Stimulated activated CD4-positive, alpha-beta T cell treated with anti-CD3 and anti-CD28 coated beads, TNF-alpha, amount 100 ng/mL, for 1 hour (primary cell): ENCODE measurements at places on chromosomes 12 and 14.
A peak's percentile ranks its signal among the peaks of the same experiment; 100 is the strongest.

GRCh38 chr12:14723763-14724162, 27.4 kb upstream of the GUCY2C start:
- DNase-seq: peak; percentile 16

DNA sequence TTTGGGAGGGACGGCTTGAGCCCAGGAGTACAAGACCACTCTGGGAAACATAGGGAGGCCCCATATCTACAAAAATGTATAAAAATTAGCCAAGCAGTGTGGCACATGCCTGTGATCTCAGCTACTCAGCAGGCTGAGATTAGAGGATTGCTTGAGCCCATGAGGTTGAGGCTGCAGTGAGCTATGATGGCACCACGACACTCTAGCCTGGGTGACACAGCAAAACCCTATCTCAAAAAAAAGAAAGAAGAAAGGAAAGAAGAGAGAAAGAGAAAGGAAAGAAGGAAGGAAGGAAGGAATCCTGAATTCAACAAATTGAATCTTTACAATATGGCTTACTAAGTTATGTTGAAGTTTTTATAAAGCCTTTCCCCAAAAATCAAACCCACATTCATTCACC, 2.1 kb downstream of the KIF21A start:
- DNase-seq: no peak

- no peak for DNase-seq
Observed at GRCh38 chr14:81710232-81710845, 176.7 kb upstream of the SEL1L start.

DNA sequence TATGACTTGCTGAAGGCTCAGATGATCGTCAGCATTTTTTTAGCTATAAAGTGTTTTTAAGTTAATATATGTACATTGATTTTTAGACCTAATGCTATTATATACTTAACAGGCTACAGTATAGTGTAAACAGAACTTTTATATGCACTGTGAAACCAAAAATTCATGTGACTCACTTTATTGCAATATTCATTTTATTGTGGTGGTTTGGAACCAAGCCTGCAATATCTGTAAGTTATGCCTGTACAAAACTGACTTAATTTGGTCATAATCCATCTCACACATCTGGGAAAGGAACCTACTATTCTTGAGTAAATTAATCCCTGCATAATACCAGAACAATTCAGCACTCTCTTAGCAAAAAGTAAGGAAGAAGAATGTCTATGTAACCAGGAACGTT, 390.7 kb downstream of the SYT1 start:
- DNase-seq: no peak

GRCh38 chr12:93827179-93827578, 150.0 kb downstream of the CRADD start:
- no peak for DNase-seq

DNA sequence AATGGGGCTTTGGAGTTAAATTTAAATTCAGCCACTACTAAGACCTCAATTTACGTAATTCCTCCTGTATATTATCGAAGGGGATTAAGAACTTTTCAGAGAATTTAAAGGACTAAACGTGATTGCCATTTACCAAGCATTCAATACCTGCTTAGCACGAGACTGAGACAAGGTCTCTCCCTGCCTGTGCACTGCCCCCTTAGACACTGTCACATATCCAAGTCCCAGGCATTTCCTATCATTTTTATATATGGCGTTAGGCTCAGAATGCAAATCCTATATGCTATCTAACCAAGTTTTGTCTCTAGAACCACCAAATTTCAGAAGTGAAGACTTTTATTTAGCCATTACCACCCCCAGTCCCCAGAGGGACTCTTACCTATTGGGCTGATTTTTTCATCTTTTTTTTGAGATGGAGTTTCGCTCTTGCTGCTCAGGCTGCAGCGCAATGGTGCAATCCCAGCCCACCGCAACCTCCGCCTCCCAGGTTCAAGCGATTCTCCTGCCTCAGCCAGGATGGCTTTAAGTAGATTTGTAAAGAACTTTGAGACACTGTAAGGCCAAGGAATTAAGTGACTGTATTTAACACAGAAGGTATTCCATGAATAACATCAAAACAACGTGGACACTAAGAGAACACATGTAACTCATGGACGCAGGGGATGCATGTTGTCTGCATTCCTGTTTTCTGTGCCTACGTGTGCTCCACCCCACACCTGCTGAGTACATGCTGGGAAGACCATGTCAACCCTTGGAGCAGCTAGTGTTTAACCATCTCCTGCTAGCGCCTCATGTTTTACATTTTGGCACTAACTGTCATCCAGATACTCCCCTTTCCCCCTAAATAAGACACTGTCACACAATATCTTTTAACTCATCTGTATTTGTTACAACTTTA, 6.4 kb downstream of the HSP90AA1 start:
- no peak for DNase-seq

DNA sequence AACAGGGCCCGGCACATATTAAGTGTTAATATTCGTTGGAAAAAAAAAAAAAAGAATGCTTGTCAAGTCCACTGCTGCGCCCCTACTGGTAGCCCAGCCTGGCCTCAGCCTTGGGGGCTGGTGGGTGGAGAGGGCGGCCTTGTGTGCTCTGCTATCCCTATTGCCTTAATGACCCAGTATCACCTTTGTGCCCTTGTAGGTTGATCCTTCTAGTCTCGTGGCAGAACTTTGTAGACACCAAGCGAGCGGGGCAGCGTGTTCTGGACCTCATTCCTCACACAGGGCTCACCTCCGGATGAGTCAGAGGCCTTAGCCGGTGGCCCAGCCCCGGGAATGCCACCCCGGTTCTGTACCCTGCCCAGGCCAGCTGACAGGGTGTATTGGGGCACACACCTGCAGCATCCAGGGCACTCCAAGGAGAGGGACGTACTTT, 1.8 kb upstream of the RCOR1 start:
- DNase-seq: no peak

GRCh38 chr14:99687284-99688209, 3.4 kb downstream of the CYP46A1 start:
- DNase-seq: no peak

- no peak for DNase-seq
Observed at GRCh38 chr14:103762541-103762940, 46.9 kb downstream of the ZFYVE21 start.

DNA sequence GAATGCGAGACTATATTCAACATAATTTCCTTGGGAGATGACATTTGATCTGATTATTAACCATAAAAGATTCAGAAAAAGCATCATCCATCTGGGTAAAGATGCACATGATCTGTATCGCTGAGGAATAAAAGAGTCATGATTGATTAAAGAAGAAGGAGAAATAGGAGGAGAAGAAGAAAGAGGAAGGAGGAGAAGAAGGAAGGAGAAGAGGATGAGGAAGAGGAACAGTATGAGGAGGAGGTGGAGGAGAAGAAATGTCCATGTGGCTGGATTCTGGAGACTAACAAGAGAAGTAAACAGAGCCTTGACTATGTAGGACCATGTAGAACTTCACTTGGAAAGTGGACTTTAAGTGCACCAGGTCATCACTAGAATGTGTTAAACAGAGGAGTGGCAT, 947.4 kb downstream of the LRFN5 start:
- DNase-seq: no peak

DNA sequence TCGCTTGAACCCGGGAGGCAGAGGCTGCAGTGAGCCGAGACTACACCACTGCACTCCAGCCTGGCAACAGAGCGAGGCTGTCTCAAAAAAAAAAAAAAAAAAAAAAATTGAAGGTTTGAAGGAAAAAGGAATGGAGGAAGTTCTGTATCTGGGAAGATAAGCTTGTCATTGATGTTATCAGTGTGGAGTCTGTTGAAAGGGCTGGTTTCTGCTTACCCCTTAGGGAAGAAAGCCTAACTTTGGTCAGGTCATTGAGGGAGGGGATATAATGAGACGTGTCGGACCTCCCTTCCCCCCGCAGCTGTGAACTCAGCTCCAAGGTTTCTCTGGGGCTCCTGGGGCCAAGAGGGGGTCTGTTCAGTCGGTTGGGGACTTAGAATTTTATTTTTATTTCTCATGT, 16.4 kb downstream of the DAO start:
- no peak for DNase-seq

- DNase-seq: no peak
Observed at GRCh38 chr14:95034788-95035187, 122.5 kb downstream of the DICER1 start.

DNA sequence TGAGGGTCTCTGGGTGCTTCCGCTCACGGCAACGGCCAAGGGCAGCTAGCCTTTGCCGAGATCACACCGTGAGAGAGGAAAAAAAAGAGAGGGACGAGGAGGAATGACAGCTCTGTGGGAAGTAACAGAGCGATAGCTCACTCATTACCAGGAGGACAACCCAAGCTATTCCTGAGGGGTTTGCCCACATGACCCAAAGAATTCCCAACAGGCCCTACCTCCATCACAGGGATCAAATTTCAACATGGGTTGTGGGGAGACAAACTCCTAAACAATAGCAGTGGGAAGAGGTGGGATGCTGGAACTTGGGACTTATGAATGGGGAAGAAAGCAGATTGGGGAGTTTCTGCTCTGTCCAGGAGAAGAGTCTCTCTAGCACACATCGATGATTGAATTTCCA, 180.6 kb downstream of the LRRK2 start:
- DNase-seq: no peak

GRCh38 chr12:98645572-98646067, 530 bp downstream of the APAF1 start:
- DNase-seq: no peak

DNA sequence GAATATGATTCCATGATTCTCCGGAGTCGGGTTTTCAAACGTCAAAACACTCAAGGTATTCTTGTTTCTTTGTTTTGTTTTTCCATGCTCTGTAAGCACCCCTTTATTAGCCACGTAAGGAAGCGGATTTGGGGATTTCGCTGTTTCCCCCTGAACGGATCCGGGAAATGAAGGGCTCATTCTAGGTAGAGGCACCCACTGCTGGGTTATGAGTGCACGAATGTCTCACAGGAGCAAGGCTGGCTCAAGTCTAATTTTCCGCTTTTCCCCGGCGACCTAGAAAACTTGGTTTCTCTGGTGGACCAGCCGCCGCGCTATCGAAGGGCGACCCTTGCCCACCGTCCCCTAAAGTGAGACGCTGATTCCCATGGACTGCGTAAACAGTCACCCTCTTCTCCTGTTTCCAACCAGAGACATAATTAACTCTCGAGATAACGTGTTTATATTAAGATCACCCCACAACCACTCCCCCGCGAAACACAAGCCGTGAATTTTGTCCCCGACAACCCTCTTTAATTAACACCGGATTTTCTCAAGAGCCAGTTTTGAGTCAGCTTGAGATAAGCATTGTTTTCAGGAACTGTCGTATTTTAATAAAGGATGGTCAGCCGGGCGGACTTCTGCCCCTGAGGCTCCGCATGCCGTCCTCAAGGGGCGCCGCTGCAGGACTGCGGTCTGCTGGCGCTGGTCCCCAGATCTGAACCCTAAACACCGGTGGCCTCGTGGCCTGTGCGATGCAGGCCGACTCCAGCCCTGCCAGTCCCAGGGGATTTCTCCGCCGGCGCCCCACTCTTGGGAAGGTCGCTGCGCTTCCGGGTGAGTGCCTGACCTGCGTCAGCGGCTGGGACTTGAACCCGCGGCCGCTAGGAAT, 515 bp upstream of the ABCC9 start:
- no peak for DNase-seq

DNA sequence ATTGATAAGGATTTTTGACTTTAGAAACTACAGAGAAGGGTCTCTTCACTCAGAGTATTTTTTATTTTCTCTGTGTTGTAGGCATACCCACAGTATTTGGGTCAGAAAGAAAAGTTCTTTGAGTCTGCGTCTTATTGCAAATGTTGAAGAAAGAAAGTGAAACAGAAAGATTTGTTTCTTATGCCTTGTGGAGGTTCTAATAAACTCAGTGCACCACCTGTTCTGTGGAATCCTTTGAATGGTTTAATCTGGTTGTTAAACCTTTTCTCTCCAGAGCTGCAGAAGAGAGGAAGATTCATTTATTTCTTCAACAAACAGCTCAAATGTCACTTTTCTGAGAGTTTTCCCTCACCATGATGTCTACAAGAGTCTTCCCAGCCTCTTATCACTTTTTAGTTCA, 146.6 kb upstream of the PLEKHG7 start:
- no peak for DNase-seq
